Chondrocyte (in vitro differentiated cells): ENCODE measurements at places on chromosomes 2 and 18. TPM values are rescaled to one million over a fixed set of nuclear protein-coding genes. Genes with fewer than 3 reads are reported as not detected.

The MARCHF7 gene
- 71.5 to 79.8 TPM (median 78.7 TPM) in 3 replicates for total RNA-seq

The SPDYA gene
- total RNA-seq = 1.6 to 3.4 TPM (median 1.6 TPM) in 3 replicates

The SIX3 gene
- not detected in 3 replicates for total RNA-seq

The NT5C1B gene
- not detected in 3 replicates for total RNA-seq

The TDRD15 gene
- total RNA-seq = 0.07 to 0.12 TPM (median 0.10 TPM) in 3 replicates

The CHPF gene
- total RNA-seq = 273 to 276 TPM (median 273 TPM) in 3 replicates

The GKN1 gene
- total RNA-seq = 0.37 TPM in 1 of 3 replicates, not detected in the others

The DPP10 gene
- not detected in 3 replicates for total RNA-seq

The MYL1 gene
- total RNA-seq = not detected in 3 replicates

- DNase-seq = peak; percentile 66
Observed at GRCh38 chr18:48991319-48991660, 40.5 kb upstream of the SMAD7 start.

DNA sequence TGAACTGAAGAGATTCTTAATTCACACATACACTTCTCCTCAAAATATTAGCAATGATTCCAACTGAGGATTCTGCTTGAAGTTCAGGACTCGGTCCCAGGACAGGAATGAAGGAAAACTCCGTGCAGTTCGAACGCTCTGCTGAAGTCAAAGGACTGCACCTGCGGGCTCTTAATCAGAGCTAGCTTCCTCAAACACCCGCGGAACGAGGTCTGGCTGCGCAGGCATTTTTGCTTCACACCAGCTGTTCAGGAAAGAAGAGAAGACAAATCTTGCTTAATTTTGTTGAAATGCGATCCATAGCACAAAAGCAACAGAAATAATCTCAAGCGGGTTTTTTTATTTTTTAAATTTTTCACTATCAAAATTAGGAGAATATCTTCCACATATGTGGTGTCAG is 175.6 kb downstream of the LAMA1 start:
- no peak for DNase-seq

- no peak for DNase-seq
Observed at GRCh38 chr2:234973008-234973407, 21.2 kb downstream of the SH3BP4 start.

GRCh38 chr2:11533278-11534070 is at the start of gene GREB1:
GREB1 (plus strand) TSS chr2:11534045; CDS start chr2:11556615, 22,570 bp downstream.
- no peak for DNase-seq

GRCh38 chr2:27049422-27050280 is 1.8 kb upstream of the AGBL5 start:
- no peak for DNase-seq

DNA sequence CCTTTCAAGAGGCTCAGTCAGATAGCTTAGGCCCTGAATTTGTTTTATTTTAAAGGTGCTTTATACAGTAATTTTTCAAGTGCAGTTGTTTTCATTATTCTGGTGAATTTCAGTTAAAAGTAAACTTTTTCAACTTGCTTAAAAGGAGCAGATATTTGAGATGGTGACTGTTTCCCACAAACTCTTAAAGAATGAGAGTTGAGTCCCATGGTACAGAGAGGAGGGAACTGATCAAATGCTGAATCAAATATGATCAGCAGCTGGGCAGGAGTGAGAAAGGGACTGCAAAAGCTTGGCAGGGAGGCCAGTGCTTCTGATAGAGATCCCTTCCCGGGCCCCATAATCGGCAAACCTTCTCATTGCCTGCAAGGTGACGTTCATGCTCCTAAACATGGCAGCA is 91.2 kb downstream of the KCNS3 start:
- no peak for DNase-seq

DNA sequence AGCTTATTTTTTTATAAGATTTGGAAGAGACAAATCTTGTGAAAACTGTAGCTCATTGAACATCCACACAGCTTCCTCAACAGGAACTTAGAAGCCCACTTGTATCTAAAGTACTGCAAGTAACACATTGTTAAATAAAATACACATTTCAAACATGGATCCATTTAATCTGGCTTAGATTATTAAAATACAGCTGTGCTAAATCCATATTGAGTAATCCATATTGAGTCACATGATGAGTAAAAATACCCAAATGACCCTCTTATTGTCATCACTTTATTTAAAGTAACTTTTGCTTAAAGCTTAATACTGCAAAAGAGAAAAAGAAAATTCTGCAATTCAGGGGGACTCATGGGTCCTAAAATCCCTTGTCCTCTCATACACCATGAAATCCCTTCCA is 133.3 kb downstream of the OSR1 start:
- no peak for DNase-seq

- peak; percentile 72 for DNase-seq
Observed at GRCh38 chr18:79568543-79569205, 110.9 kb upstream of the CTDP1 start.

DNA sequence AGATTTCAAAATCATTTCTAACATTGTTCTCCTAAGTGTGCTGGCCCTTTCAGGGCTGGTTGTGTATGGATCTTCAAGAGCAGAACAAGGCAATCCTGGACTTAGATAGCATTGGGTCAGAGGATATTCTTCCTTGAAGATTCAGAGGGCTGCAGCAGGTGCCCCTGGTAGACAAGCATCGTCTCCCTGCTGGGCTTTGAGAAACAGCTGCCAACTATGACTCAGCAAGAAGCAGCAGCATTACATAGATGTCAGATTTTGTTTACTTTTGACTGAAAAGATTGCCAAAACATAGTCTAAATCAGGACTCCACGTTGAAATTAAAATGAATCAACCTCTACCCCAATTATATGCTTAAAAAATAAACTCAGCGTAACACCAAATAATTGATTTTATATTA is 618.8 kb downstream of the SOCS6 start:
- no peak for DNase-seq

DNA sequence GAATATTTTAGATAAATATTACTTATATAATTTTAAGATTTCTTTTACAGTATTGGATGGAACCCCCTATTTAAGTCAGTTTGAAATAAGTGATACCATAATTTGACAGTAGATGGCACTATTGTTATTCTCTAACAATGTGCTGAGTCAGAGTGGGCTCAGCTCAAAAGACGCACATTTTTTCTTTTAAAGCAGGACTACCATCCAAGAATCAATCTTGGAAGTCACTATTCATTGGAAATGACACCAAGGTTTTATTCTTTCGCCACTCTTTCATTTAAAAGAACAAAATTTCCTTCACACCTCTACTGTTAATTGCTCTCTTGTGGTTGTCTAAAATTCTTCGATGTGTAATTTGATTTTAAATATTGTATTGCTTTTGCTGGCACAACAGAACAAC is 32.6 kb upstream of the SPAG16 start:
- no peak for DNase-seq

DNA sequence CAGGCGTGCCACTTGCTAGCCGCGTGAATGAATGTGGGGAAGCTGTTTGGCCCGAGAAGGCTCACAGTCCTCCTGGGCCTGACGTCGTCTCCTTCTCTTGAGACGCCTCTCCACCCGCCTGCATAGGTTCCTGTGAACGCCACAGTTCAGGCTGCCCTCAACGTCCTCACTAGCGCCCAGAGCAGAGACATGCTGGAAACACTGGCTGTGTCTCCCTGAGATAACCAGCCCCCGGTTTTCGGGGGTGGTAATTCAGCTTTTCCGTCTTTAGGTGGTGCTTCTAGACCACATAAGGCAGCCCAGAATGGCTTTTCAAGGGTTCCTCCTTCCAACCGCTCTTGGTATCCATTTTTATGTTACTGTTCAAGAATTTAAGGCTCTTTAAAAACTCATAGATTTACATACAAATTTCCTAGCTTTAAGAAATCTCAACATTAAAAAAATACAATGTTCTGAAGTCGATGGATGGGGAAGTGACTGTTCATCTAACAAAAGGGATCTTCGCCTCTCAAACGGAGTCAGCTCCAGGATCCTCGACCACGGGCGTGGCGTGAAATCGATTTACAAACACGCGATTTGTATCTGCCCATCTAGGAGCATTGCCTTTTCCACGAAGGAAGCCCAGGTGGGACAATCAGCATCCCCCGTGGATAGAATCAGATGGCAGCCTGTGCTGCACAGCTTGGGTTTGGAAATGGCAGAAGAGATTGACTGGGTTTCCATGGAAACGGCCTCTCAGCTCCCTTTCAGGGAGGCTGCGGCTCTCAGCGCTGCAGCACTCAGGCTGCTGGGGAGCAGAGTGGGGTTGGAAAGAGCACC is 110.6 kb upstream of the PXDN start:
- no peak for DNase-seq

DNA sequence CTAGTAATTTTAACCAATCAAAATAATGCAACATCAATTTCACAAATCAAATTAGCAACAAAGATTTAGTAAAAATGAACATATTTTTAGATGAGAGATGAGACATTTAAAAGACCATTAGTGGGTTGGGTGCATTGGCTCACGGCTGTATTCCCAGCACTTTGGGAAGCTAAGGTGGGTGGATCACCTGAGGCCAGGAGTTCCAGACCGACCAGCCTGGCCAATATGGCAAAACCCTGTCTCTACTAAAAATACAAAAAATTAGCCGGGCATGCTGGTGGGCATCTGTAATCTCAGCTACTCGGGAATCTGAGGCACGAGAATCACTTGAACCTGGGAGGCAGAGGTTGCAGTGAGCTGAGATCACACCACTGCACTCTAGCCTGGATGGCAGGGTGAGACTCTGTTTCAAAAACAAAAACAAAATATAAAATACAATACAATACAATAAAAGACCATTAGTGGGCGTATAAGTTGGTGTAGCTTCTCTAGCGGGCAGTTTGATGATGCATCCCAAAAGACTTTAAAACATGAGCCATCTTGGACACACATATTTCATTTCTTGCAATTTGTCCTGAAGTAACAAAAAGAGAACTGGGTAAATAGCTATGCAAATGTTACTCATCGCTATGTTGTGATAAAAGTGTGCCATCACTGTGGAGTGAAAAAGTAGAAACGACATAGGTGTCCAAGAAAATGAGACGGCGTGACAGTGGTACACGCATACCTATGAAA is 101.8 kb downstream of the COL6A3 start:
- DNase-seq = no peak

- DNase-seq = no peak
Observed at GRCh38 chr2:149427387-149427786, 97.0 kb downstream of the LYPD6 start.

DNA sequence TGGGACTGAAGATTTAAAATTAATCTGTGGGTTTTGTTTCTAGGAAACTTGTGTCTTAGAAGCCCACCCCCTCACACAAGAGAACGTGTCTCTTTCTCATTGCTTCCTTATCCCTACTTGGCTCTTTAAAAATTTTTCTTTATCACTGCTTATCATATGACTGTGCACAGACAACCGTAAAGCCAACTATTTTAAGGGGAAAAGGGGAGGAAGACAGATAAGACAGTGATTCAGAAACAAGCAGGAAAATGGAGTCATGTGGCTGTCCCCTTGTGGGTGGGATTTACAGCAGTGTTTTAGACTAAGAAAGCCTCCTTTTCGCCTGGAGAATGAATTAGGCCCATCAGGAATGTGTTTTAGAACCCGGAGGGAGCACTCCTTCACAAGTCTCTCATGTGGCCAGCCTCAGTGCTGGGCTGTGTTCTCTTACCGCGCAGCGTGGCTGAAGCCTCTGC is 17.6 kb downstream of the PRKCE start:
- DNase-seq = no peak

- no peak for DNase-seq
Observed at GRCh38 chr2:10867692-10868420, 43.9 kb upstream of the KCNF1 start.

DNA sequence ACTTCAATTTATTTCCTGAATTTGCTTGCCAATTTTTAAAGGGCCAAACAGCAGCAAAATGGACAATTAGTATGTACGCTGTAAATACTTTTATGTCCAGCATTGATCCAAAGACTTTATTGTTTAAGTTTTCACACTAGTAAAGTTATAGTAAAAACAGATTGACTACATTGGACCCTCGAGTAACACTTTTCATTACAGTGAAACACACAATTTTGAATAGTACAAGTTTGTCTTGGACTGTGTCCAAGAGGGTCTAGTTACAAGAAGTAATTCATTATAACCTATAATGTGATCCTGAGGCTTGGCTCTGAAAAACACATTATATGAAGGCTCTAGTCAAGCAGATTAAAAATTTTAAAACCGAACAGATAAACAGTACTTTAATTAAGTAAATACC is 11.4 kb upstream of the RBBP8 start:
- DNase-seq = no peak

DNA sequence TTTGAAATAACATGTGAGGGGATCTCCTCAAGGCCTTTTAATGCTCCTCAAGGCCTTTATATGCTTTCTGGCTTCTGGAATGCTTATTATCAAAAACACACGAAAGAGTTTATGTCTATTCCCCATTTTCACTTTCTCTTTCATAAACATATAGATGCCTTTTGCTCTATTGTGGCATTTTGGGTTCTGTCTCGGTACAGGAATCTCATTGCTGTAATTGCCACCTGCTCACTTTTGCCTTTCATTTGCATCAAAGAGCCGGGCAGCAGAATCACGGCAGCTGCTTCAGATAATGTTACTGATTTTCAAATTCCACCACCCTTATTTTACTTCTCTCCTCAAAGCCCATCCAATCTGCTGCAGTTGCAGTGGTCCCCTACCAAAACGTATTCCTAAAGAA is 54.8 kb upstream of the LPIN2 start:
- no peak for DNase-seq

- DNase-seq = no peak
Observed at GRCh38 chr2:26521913-26522180, 43.9 kb upstream of the OTOF start.

DNA sequence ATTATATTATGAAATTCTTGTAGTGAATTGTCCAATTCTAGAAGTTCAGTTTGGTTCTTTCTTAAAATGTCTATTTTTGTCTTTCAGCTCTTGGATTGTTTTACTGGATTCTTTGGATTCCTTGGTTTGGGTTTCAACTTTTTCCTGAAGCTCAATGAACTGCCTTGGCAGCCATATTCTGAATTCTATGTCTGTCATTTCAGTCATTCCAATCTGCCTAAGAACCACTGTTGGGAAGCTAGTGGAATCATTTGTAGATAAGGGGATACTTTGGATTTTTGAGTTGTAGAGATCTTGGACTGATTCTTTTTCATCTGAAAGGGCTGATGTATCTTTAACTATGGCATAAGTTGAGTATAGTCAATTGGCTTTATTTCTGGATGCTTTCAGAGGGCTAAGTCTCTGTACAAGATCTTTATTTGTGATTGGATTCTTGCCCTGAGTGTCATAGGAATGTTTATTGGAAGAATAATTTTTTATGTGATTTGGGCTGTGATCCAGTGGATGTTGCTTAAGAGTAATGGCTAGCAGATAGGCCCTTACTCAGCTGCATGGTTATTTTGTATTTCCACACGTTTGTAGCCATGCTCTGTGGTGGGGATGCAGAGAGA is 42.3 kb downstream of the SERPINB7 start:
- DNase-seq = no peak

GRCh38 chr2:100470898-100471514 is 724 bp downstream of the NMS start:
- no peak for DNase-seq
